Gastrocnemius medialis (tissue), 4 donors: ENCODE measurements at places on chromosomes 2 and 18. TPM values are rescaled to one million over a fixed set of nuclear protein-coding genes. Genes with fewer than 3 reads are reported as not detected.

LOXL3 gene
- 0.65 TPM for total RNA-seq

- H3K4me1 ChIP-seq = peaks cover 11% of the 10 kb centered on the region
- no peak for DNase-seq
- no peak overlapping the region for H3K27ac ChIP-seq
- no peaks in the 10 kb centered on the region for H3K27me3 ChIP-seq
- no peaks in the 10 kb centered on the region for H3K36me3 ChIP-seq
- no peak overlapping the region for H3K4me3 ChIP-seq
Observed at GRCh38 chr2:235749771-235750160, 255.9 kb downstream of the AGAP1 start.

SDC1 gene
- 1.2 TPM for total RNA-seq

DNA sequence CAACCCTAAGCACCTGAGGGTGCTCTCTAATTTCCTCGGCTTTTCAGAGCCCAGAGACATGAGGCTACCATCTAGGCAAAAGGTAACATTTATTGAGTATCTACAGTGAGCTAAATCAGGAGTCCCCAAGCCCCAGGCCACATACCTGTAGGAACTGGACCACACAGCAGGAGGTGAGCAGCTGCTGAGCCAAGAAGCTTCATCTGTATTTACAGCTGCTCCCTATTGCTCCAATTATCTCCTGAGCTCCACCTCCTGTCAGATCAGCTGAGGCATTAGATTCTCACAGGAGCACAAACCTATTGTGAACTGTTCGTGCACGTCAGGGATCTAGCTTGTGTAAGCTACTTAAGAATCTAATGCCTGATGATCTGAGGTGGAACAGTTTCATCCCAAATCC, 70.2 kb downstream of the RND3 start:
- DNase-seq = no peak
- no peaks in the 10 kb centered on the region for H3K36me3 ChIP-seq
- H3K4me1 ChIP-seq = no peaks in the 10 kb centered on the region
- H3K4me3 ChIP-seq = no peak overlapping the region
- H3K27me3 ChIP-seq = no peaks in the 10 kb centered on the region

ABCG8 gene
- total RNA-seq = not detected

CHST9 gene
- not detected for total RNA-seq

DNA sequence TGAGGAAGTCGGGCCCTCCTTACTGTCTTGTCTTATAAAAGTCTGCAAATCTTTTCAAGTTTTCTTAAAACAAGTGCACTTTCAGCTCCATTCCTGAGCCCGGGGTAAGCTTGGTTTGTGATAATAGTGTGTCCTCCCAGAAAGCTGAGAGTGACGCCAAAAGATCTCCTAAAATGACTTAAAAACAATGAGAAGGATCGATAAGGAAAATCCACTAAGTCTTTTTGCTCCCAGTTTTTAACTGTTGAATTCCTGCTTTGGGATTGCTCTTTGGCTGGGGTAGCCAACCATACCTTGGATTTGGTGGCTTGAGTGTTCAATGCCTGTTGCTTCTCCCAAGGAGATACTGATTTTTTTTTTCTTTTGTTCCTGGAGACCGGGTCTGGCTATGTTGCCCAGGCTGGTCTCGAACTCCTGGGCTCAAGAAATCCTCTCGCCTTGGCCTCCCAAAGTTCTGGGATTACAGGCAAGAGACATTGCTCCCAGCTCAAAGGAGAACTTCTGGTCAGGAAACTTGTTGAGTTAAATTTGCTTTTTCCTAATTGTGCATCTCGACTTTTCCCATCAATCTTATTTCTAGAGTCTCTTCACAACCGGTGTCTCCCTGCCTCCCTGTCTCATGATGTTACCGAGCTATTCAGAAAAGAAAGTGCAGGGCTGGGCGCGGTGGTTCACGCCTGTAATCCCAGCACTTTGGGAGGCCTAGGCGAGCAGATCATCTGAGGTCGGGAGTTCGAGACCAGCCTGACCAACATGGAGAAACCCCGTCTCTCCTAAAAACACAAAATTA, 3.0 kb downstream of the TGIF1 start:
- H3K27me3 ChIP-seq = no peaks in the 10 kb centered on the region
- H3K4me3 ChIP-seq = peak overlapping the region; percentile 86
- peak overlapping the region; percentile 99 for H3K27ac ChIP-seq
- peaks cover 20% of the 10 kb centered on the region for H3K36me3 ChIP-seq
- peaks cover 34% of the 10 kb centered on the region for H3K4me1 ChIP-seq
- DNase-seq = no peak

- no peak overlapping the region for H3K4me3 ChIP-seq
- no peaks in the 10 kb centered on the region for H3K36me3 ChIP-seq
- H3K27me3 ChIP-seq = no peaks in the 10 kb centered on the region
- H3K4me1 ChIP-seq = peaks cover 44% of the 10 kb centered on the region
- no peak for DNase-seq
Observed at GRCh38 chr18:63159590-63159989, 160.0 kb downstream of the BCL2 start.

IL36G gene
- total RNA-seq = not detected

- no peaks in the 10 kb centered on the region for H3K27me3 ChIP-seq
- H3K4me3 ChIP-seq = no peak overlapping the region
- peaks cover 7% of the 10 kb centered on the region for H3K4me1 ChIP-seq
- no peak overlapping the region for H3K27ac ChIP-seq
Observed at GRCh38 chr2:39059366-39059952, 61.4 kb downstream of the SOS1 start.

- H3K27ac ChIP-seq = no peak overlapping the region
- no peak for DNase-seq
- no peaks in the 10 kb centered on the region for H3K4me1 ChIP-seq
Observed at GRCh38 chr2:157508676-157509075, 64.8 kb upstream of the CYTIP start.

MYCN gene
- not detected for total RNA-seq

GRCh38 chr2:44942304-44943030, 965 bp downstream of the SIX3 start:
- H3K36me3 ChIP-seq = no peaks in the 10 kb centered on the region
- no peak overlapping the region for H3K27ac ChIP-seq
- H3K4me1 ChIP-seq = peaks cover 8% of the 10 kb centered on the region
- H3K27me3 ChIP-seq = peaks cover 84% of the 10 kb centered on the region
- no peak for DNase-seq
- H3K4me3 ChIP-seq = peak overlapping the region; percentile 57

SETBP1 gene
- 20.0 TPM for total RNA-seq

GRCh38 chr18:49529596-49529995, 32.3 kb upstream of the LIPG start:
- no peak overlapping the region for H3K4me3 ChIP-seq
- H3K27ac ChIP-seq = no peak overlapping the region
- DNase-seq = no peak
- no peaks in the 10 kb centered on the region for H3K27me3 ChIP-seq

GRCh38 chr18:69689121-69689759, 258.4 kb downstream of the CD226 start:
- H3K27me3 ChIP-seq = no peaks in the 10 kb centered on the region
- H3K27ac ChIP-seq = no peak overlapping the region
- H3K36me3 ChIP-seq = no peaks in the 10 kb centered on the region
- no peak overlapping the region for H3K4me3 ChIP-seq
- no peaks in the 10 kb centered on the region for H3K4me1 ChIP-seq
- no peak for DNase-seq

ANKRD23 gene
- total RNA-seq = 1,565 TPM

- H3K36me3 ChIP-seq = no peaks in the 10 kb centered on the region
- DNase-seq = no peak
- peaks cover 43% of the 10 kb centered on the region for H3K4me1 ChIP-seq
- no peaks in the 10 kb centered on the region for H3K27me3 ChIP-seq
Observed at GRCh38 chr18:13258921-13259320, 40.4 kb downstream of the LDLRAD4 start.

GRCh38 chr2:230751062-230751461, 38.4 kb downstream of the CAB39 start:
- no peak overlapping the region for H3K4me3 ChIP-seq
- H3K36me3 ChIP-seq = no peaks in the 10 kb centered on the region
- peaks cover 40% of the 10 kb centered on the region for H3K4me1 ChIP-seq

- H3K36me3 ChIP-seq = no peaks in the 10 kb centered on the region
- no peak for DNase-seq
- no peak overlapping the region for H3K4me3 ChIP-seq
- H3K4me1 ChIP-seq = no peaks in the 10 kb centered on the region
- no peak overlapping the region for H3K27ac ChIP-seq
Observed at GRCh38 chr2:77512507-77512906, 9.7 kb downstream of the LRRTM4 start.

- no peak for DNase-seq
- no peaks in the 10 kb centered on the region for H3K27me3 ChIP-seq
- H3K36me3 ChIP-seq = no peaks in the 10 kb centered on the region
- H3K4me3 ChIP-seq = no peak overlapping the region
- H3K27ac ChIP-seq = no peak overlapping the region
Observed at GRCh38 chr2:35228584-35228983, 1127.0 kb upstream of the CRIM1 start.

GRCh38 chr2:233202531-233202944, 48.9 kb upstream of the ATG16L1 start:
- no peaks in the 10 kb centered on the region for H3K36me3 ChIP-seq
- no peak overlapping the region for H3K27ac ChIP-seq
- no peak for DNase-seq
- no peak overlapping the region for H3K4me3 ChIP-seq
- no peaks in the 10 kb centered on the region for H3K27me3 ChIP-seq

CTAGE1 gene
- total RNA-seq = not detected

DNA sequence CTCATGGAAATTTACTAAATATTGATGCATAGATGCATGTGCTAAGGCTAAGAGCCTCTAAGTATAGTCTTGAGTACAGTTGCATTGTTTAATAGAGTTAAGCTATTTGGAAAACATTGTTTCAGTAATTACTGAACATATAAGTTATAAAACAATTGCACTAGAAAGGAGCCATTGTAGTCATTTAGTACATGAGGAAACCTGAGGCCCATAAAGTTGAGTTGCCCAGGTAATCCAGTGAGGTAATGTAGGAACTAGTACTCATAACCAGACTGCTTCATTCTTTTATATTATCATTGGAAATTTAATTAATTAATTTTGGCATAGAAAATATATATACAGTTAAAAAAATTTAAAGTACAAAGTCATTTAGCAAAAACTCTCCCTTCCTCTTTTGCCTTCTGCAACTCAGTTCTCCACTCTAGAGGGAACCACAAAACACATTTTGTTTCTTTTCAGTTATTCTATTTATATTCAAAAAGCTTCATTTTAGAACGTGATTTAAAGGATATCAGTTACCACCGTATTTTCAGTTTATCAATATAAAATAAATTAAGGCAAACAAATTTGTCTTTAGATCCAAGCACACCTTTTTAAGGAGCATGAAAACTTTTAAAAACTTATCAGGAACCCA, 27.8 kb upstream of the TBR1 start:
- no peaks in the 10 kb centered on the region for H3K27me3 ChIP-seq
- H3K36me3 ChIP-seq = no peaks in the 10 kb centered on the region
- H3K4me3 ChIP-seq = no peak overlapping the region
- no peak for DNase-seq
- H3K4me1 ChIP-seq = no peaks in the 10 kb centered on the region
- H3K27ac ChIP-seq = no peak overlapping the region

DNA sequence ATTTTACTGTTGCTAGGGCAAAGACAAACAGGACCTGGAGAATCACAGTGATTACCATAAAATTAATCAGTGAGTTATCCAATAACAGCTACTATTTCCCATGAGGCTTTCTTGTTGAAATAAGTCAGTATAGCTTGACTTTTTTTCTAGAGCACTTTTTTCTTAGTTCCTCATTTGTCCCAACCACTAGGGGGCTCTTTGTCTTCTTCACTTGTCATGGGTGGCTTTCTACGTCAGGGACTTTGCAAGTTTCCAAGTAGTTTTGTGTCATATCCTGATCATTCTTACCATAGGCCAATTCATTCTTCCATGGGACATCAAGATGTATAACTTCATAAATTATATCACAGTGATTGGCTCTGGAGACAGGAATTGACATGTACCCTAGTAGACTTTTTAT, 1019.6 kb upstream of the PIK3C3 start:
- no peaks in the 10 kb centered on the region for H3K36me3 ChIP-seq
- H3K4me1 ChIP-seq = no peaks in the 10 kb centered on the region
- DNase-seq = no peak
- no peak overlapping the region for H3K27ac ChIP-seq
- no peaks in the 10 kb centered on the region for H3K27me3 ChIP-seq

- no peak overlapping the region for H3K27ac ChIP-seq
- no peaks in the 10 kb centered on the region for H3K4me1 ChIP-seq
- no peak for DNase-seq
- no peak overlapping the region for H3K4me3 ChIP-seq
Observed at GRCh38 chr18:45284174-45284573, 331.1 kb upstream of the SLC14A2 start.

DNA sequence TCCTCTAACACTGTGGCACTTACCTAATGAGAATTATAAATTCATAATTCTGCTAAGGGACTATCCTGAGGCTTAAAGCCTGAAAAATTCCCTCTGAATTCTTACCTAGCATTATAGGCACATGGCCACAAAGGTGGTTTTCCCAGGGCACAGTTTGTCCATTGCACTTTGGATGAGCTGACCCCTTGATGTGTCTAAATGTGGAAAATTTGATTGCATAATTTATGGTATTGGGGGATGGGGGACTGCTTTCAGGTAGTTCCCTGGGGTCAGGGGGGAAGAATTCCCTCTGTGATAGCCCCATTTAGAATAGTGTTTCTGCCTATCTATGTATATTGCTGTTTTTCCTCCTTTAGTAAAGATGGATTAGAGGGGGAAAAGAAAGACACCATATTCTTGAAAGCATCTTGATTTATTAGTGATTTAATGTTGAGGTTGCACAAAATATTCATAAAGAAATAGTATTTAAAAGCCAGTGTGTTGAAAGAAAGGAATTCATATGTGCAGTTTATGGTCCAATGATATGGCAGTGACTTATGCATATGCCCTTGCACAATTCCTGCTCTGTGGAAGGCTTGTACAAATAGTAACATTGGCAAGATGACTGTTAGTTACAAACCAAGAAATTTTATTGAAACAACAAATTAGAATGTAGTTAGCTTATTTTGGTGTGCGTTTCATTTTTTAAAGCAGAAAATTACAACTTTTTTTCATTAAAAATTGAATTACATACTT, 8.7 kb upstream of the HTR2B start:
- H3K27me3 ChIP-seq = no peaks in the 10 kb centered on the region
- no peak overlapping the region for H3K27ac ChIP-seq
- peaks cover 21% of the 10 kb centered on the region for H3K4me1 ChIP-seq
- no peaks in the 10 kb centered on the region for H3K36me3 ChIP-seq

SLC5A7 gene
- not detected for total RNA-seq

- no peak overlapping the region for H3K27ac ChIP-seq
- H3K36me3 ChIP-seq = no peaks in the 10 kb centered on the region
- no peak for DNase-seq
- no peak overlapping the region for H3K4me3 ChIP-seq
- H3K4me1 ChIP-seq = no peaks in the 10 kb centered on the region
- no peaks in the 10 kb centered on the region for H3K27me3 ChIP-seq
Observed at GRCh38 chr2:165371356-165371755, 98.1 kb upstream of the CSRNP3 start.

DNA sequence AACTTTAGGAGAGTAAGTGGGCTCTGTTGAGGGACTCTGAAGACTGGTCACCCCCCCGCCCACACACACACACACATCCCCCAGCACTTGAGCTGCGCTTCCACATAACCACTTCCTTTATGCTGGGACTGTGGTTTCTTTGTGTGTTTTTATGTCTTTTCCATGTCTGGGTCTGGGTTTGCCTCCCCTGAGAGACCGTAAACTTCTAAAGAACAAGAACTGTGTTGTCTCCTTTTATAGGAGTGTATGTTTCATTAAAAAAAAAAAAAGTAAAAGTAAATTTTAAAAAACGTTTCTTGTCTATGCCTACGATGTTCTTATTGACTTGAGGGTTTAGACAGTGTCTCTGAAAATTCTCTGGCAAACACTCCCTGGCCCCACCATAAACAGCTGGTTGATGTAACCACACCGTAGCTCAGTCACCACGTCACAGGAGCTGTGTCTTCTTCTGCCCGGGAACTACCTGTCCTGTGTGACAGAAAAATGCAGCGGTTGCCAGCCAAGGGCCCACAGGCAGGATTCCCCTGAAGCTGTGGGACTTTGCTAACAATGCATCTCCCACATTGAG, 68.0 kb downstream of the KLHL29 start:
- no peak for DNase-seq
- H3K27me3 ChIP-seq = no peaks in the 10 kb centered on the region
- H3K4me3 ChIP-seq = no peak overlapping the region
- H3K4me1 ChIP-seq = peaks cover 6% of the 10 kb centered on the region
